ENCODE measurements at places on chromosomes 12 and 14. TPM values are rescaled to one million over a fixed set of nuclear protein-coding genes. Genes with fewer than 3 reads are reported as not detected.

CCNB1IP1 gene
- 55.4 TPM for total RNA-seq

JPH4 gene
- total RNA-seq = not detected

MANSC1 gene
- 7.2 TPM for total RNA-seq

PARPBP gene
- 3.8 TPM for total RNA-seq

PDE3A gene
- total RNA-seq = under 0.01 TPM

FBXO34 gene
- total RNA-seq = 16.1 TPM

PTPN6 gene
- total RNA-seq = 27.0 TPM

MGAT4C gene
- not detected for total RNA-seq

Data from mammary epithelial cell (primary cell).